Temporal lobe (tissue), 4 donors: ENCODE measurements at places on chromosomes 7 and 10. TPM values are rescaled to one million over a fixed set of nuclear protein-coding genes. Genes with fewer than 3 reads are reported as not detected.

PRKG1 gene
- total RNA-seq, result 13.8 TPM

C7orf33 gene
- not detected for total RNA-seq

TRIL gene
- total RNA-seq, result 13.0 TPM

DNAJC30 gene
- 2.2 TPM for total RNA-seq

NCF1 gene
- not detected for total RNA-seq

SSC4D gene
- 1.2 TPM for total RNA-seq

LIPJ gene
- 0.74 TPM for total RNA-seq

HOXA5 gene
- total RNA-seq, result not detected

OR2A1 gene
- total RNA-seq, result under 0.01 TPM

PLEKHA1 gene
- total RNA-seq, result 26.3 TPM

SEMA3A gene
- 29.5 TPM for total RNA-seq

MYOZ1 gene
- total RNA-seq, result not detected

CBLL1 gene
- 29.0 TPM for total RNA-seq

KCNH2 gene
- 6.4 TPM for total RNA-seq

GIMAP4 gene
- 4.7 TPM for total RNA-seq

FAM13C gene
- total RNA-seq, result 15.2 TPM

TMEM273 gene
- total RNA-seq, result 1.2 TPM

ARL5B gene
- 54.3 TPM for total RNA-seq

C10orf53 gene
- total RNA-seq, result not detected

SORCS1 gene
- total RNA-seq, result 15.2 TPM

TMEM184A gene
- total RNA-seq, result not detected

TFR2 gene
- total RNA-seq, result 3.9 TPM

ALDH18A1 gene
- total RNA-seq, result 25.6 TPM

XPNPEP1 gene
- total RNA-seq, result 55.3 TPM

ZNF804B gene
- total RNA-seq, result 4.7 TPM

ASZ1 gene
- total RNA-seq, result not detected

PHYHIPL gene
- 18.9 TPM for total RNA-seq

ZCCHC24 gene
- 5.7 TPM for total RNA-seq

MLXIPL gene
- total RNA-seq, result not detected

CNNM2 gene
- 9.6 TPM for total RNA-seq

DUSP5 gene
- 3.0 TPM for total RNA-seq

HOXA9 gene
- total RNA-seq, result 0.25 TPM

C7orf57 gene
- total RNA-seq, result 1.2 TPM
